ENCODE measurements at places on chromosomes 7 and 10.

DNA sequence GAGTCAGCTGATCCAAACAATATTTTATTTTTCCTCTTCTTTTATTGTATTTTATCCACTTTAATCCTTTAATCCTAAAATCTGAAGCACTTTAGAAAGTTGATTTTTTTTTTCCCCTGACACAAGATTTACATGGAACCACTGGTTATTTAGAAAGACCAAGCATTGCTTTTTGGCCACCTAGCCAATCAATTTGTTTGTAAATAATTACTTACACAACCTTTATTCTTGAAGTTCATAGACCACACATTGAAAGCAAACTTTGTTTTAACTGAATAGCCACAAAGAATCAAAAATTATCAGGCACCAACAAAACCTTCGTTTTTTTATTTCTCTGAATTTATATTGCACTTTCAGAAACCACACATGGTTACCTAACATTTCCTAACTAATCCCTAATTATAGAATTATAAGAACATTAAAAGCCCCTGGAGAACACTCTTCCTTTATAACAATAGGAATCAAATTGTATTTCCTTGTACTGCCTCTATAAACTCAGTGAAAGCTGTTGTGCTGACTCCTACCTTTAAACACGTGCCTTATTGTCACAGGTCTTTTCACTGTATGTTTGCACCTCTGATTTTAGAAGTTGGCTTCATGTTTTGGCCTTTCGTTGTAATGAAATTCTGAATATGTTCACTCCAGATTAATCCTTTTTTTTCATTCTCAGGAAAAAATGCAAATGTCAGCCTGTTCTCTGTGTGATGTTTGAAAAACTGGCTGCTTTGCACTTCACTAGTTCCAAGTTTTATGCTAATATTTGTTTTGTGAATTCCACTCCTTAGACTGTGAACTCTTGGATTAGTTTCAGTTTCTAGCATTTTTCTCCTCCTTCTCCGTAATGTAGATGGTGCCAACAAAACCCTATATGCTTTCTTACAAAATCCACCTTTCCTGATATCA lies 1511.9 kb downstream of the REEP3 start:
- H3K4me3 ChIP-seq = no peak overlapping the region
- no peaks in the 10 kb centered on the region for H3K36me3 ChIP-seq
- no peak overlapping the region for H3K27ac ChIP-seq
- no peaks in the 10 kb centered on the region for H3K27me3 ChIP-seq
- DNase-seq = no peak

- H3K27ac ChIP-seq = no peak overlapping the region
- no peaks in the 10 kb centered on the region for H3K27me3 ChIP-seq
- peaks cover 23% of the 10 kb centered on the region for H3K4me1 ChIP-seq
- DNase-seq = no peak
- H3K36me3 ChIP-seq = no peaks in the 10 kb centered on the region
- no peak overlapping the region for H3K4me3 ChIP-seq
Observed at GRCh38 chr10:110833941-110834628, 37.6 kb upstream of the PDCD4 start.

GRCh38 chr10:34494012-34494411 lies 321.1 kb downstream of the PARD3 start:
- H3K4me3 ChIP-seq = no peak overlapping the region
- no peaks in the 10 kb centered on the region for H3K36me3 ChIP-seq
- peaks cover 1% of the 10 kb centered on the region for H3K27me3 ChIP-seq

- no peaks in the 10 kb centered on the region for H3K36me3 ChIP-seq
- no peak overlapping the region for H3K4me3 ChIP-seq
Observed at GRCh38 chr10:29163746-29164145, 125.1 kb upstream of the LYZL1 start.

DNA sequence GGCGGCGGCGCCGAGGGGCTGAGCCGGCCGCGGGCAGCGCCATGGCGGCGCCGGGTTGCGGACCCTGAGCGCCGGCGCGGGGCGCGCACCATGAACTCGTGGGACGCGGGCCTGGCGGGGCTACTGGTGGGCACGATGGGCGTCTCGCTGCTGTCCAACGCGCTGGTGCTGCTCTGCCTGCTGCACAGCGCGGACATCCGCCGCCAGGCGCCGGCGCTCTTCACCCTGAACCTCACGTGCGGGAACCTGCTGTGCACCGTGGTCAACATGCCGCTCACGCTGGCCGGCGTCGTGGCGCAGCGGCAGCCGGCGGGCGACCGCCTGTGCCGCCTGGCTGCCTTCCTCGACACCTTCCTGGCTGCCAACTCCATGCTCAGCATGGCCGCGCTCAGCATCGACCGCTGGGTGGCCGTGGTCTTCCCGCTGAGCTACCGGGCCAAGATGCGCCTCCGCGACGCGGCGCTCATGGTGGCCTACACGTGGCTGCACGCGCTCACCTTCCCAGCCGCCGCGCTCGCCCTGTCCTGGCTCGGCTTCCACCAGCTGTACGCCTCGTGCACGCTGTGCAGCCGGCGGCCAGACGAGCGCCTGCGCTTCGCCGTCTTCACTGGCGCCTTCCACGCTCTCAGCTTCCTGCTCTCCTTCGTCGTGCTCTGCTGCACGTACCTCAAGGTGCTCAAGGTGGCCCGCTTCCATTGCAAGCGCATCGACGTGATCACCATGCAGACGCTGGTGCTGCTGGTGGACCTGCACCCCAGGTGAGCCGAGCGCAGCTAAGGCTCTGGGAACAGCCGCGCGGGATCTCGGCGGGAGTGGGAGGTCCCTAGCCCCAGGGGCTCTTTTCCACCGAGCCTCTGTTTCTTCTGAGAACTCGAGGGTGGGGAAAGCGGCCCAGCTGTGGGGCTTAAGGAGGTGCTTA lies at the start of gene GPR26:
GPR26 (plus strand) TSS at position 38 of the 919 bp plus-strand sequence; CDS start at position 91, 53 bp downstream.
- H3K27ac ChIP-seq = no peak within 1 kb of the TSS
- H3K36me3 ChIP-seq = peaks cover 3% of the 10 kb centered on the region
- no peaks in the 10 kb centered on the region for H3K4me1 ChIP-seq
- H3K27me3 ChIP-seq = peaks cover 21% of the 10 kb centered on the region
- no peak within 1 kb of the TSS for H3K4me3 ChIP-seq

DNA sequence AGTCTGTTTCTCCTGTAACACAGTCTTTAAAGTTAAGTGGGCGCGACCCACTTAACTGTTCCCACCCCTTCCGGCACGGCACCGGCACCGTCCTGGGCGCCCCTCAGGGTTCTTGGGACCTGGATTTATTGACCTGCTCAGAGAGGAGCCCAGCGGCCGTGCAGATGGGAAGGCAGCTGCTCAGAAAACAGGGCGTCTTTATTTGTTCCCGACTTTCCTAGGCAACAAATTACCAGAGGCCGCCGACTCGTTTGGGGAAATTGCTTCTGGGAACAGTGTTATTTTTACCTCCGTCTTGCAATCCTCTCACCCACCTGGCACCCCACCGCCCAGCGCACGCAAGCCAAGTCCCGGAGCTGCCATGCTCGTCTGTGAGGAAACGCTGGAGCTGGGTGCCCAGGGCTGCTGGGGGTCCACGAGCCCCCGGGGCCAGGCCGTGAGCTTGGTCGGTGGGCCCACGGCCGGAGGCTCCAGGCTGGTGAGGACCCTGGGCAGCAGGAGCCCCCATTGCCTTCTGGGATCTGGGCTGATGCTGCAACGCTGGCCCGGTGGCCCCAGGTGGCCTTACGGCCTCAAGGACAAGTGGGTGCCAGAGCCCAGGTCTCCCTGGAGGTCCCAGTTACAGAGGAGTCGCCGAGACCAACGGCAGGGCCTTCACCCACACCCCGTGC lies 14.9 kb upstream of the ADGRA1 start:
- DNase-seq = no peak
- no peaks in the 10 kb centered on the region for H3K36me3 ChIP-seq
- no peak overlapping the region for H3K27ac ChIP-seq
- no peaks in the 10 kb centered on the region for H3K4me1 ChIP-seq
- H3K27me3 ChIP-seq = peaks cover 5% of the 10 kb centered on the region
- no peak overlapping the region for H3K4me3 ChIP-seq

- H3K27me3 ChIP-seq = no peaks in the 10 kb centered on the region
- no peak for DNase-seq
- no peak overlapping the region for H3K4me3 ChIP-seq
- H3K27ac ChIP-seq = no peak overlapping the region
Observed at GRCh38 chr10:82887488-82887887, 1012.5 kb downstream of the NRG3 start.

DNA sequence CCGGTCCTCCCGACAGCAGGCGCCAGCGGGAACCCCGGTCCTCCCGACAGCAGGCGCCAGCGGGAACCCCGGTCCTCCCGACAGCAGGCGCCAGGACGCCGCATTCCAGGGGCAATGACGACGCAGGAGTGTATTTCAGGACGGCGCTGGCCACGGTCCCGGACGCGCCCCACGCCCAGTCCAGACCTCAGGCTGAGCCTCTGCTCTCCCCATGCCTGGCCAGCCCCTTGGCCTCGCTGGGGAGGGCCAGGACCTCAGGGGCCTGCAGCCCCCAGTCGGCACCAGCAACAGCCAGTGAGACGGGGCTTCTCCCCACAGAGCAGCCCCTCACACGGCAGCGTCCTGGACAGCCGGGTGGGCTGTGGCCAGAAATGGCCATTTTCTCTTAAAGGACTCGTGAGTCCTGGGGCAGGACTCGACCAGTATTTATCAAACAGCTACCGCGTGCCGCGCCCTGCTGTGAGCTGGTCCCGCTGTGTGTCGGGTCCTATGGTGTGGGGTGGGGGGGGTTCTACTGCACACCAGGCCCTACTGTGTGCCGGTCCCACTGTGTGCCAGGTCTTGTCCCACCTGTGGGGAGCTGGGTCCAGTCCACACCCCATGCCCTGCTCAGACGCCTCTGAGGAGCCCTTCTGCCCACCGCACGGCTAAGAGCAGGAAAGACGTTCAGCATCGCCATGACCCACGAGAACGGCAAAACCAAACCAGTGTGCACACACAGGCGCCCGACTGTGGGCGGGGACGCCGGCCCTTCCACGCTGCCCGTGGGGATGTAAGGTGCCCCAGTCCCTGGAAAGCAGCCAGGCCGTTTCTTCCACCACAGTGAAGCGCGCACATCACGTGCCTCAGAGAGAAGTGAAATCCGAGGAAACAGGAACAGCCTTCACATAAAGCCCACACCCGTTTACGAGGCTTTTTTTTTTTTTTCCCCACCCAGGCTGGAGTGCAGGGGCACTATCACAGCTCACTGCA lies 33.3 kb downstream of the GET4 start:
- no peaks in the 10 kb centered on the region for H3K36me3 ChIP-seq
- no peak overlapping the region for H3K27ac ChIP-seq
- DNase-seq = peak; percentile 58
- no peaks in the 10 kb centered on the region for H3K27me3 ChIP-seq
- peaks cover 10% of the 10 kb centered on the region for H3K4me1 ChIP-seq
- peak overlapping the region; percentile 70 for H3K4me3 ChIP-seq

DNA sequence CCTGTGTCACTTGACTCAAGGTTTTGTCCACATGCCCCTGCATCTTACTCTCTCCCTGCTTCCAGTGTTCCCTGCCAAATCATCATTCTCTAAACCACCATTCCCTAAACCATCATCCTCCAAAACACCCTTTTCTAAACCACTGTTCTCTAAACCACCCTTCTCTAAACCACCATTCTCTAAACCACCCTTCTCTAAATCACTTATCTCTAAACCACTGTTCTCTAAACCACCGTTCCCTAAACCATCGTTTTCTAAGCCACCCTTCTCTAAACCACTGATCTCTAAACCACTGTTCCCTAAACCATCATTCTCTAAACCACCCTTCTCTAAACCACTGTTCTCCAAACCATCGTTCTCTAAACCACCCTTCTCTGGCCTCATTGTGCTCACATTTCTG lies 142.1 kb downstream of the CXCL12 start:
- H3K27me3 ChIP-seq = no peaks in the 10 kb centered on the region
- no peaks in the 10 kb centered on the region for H3K36me3 ChIP-seq
- no peak overlapping the region for H3K27ac ChIP-seq
- DNase-seq = no peak
- H3K4me3 ChIP-seq = no peak overlapping the region
- no peaks in the 10 kb centered on the region for H3K4me1 ChIP-seq

- no peak overlapping the region for H3K4me3 ChIP-seq
- no peaks in the 10 kb centered on the region for H3K4me1 ChIP-seq
- no peak overlapping the region for H3K27ac ChIP-seq
- H3K36me3 ChIP-seq = peaks cover 31% of the 10 kb centered on the region
- no peaks in the 10 kb centered on the region for H3K27me3 ChIP-seq
Observed at GRCh38 chr10:102602272-102603045, 41.8 kb upstream of the TRIM8 start.

GRCh38 chr7:4715410-4715776 lies 33.3 kb downstream of the FOXK1 start:
- H3K4me3 ChIP-seq = no peak overlapping the region
- DNase-seq = no peak
- H3K36me3 ChIP-seq = peaks cover 9% of the 10 kb centered on the region
- peak overlapping the region; percentile 20 for H3K27ac ChIP-seq
- H3K27me3 ChIP-seq = no peaks in the 10 kb centered on the region
- H3K4me1 ChIP-seq = peaks cover 51% of the 10 kb centered on the region

DNA sequence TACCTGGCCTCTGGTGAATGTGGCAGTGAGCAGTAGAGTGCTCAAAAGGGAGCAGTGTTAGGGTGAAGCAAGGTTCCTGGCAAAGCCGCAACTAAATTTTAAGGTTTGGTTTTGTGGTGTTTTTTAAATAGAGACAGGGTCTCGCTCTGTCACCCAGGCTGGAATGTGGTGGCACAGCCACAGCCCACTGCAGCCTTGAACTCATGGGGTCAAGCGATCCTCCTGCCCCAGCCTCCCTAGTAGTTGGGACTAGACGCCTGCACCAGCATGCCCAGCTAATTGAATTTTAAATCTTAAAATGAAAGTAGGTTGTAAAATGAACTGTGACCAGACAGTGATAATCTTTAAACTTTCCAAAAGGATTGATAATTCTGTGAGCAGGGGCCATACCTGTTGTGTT lies 130.4 kb downstream of the CCNY start:
- no peak overlapping the region for H3K27ac ChIP-seq
- H3K4me1 ChIP-seq = peaks cover 29% of the 10 kb centered on the region
- no peak for DNase-seq
- no peaks in the 10 kb centered on the region for H3K27me3 ChIP-seq

DNA sequence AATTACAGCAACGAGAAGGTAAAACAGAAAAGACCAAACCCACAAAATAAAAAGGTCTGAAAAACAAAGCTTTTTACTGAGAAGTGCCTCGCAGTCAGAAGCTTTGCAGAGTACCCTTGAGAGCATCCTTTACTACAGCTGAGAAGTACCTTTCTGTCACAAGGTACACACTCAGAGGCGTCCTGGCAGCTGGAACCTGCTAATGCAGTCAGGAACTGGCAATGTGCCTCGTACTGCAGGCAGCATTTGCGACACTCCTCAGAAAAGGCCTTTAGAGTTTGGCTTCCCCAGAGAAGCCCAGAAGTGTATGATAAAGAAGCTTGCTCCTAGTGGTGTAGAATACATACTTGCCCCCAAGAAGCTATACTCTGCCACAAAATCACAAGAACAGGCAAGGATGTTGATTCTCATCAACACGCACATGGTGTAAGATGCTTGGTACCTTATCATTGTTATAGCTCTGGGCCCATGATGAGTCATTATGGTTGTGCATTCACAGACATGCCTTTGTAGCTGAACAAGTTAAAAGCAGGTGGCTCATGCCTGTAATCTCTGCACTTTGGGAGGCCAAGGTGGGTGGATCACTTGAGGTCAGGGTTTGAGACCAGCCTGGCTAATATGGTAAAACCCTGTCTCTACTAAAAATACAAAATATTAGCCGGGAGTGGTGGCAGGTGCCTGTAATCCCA lies 2.0 kb upstream of the GTPBP4 start:
- peaks cover 27% of the 10 kb centered on the region for H3K4me1 ChIP-seq
- H3K27me3 ChIP-seq = no peaks in the 10 kb centered on the region
- no peak overlapping the region for H3K27ac ChIP-seq
- no peak for DNase-seq
